Kidney glomerular epithelial cell (primary cell): ENCODE measurements at places on chromosomes 7 and 10.

DNA sequence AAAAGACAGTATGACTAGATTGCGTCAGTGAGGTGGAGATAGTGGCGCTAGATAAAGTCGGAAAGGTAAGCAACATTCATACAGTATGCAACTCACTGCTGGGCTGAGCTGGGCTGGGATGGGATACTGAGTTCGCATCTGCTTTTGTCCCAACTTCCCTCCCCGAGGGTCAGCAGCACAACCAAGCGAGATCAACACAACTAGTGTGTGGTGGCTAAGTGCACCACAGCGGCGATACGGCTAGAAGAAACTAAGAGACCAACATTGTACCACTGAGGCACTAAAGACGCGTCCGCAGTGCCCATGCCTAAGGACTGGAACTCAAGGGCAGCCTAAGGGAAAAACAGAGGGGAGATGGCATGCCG, 467 bp downstream of the EXOSC1 start:
- no peak for DNase-seq

DNA sequence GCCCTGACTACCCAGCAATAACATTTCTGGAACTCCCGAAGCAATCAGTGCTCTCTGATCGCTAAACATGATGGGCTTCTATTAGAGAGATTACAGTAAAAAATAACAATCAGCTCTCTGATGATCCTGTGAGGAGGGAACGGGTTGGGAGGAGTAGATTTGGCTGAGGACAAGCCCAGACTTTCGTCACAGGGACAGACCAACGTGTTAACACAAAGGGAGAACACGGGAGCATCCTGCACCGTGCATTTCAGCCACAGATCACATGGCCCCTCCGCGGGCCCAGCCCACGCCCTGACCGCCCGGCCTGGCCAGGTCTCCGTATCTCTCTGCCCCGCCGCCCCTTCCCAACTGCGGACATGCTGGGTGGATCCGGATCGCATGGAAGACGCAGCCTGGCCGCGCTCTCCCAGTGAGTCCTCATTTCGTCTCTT, 95.0 kb upstream of the AGBL3 start:
- peak; percentile 92 for DNase-seq

- no peak for DNase-seq
Measured at GRCh38 chr10:47347303-47347675, 874 bp upstream of the RBP3 start.

DNA sequence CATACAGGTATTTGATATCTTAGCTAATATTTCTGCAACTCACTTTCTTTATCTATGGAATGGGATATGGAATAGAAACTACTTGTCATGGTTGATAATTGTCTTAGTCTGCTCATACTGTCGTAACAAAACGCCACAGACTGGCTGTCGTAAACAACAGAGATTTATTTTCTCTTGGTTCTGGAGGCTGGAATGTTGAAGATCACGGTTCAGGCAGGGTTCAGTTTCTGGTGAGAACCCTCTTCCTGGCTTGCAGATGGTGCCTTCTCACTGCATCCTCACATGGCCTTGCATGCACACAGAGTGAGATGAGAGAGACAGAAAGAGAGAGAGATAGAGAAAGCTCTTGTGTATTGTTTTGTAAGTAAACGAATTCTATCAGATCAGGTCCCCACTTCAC, 332.7 kb upstream of the MAGI2 start:
- no peak for DNase-seq

DNA sequence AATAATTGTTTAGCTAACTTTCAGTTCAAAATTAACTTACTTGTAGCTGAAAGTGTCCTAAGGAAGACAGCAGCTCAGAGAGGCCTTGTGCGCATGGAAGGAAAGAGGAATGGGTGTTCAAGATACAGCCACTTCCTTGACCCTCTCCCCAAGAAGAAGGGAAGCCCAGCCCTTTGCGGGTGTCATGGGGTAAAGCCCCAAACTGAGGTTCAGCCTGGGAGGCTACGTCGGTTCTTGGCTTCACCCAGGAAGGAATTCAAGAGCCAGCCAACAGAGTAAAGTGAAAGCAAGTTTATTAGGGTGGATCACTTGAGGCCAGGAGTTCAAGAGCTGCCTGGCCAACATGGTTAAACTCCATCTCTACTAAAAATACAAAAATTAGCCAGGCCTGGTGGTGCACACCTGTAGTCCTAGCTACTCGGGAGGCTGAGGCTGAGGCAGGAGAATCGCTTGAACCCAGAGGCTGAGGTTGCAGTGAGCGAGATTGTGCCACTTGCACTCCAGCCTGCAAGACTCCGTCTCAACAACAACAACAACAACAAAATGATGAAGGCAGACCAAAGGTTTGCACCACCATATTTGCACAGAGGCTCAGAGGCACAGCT, 15.9 kb downstream of the GPRIN2 start:
- DNase-seq = no peak

GRCh38 chr7:16071246-16071857, 350.0 kb downstream of the CRPPA start:
- peak; percentile 59 for DNase-seq

- DNase-seq = no peak
Measured at GRCh38 chr7:132203021-132203420, 373.2 kb downstream of the PLXNA4 start.

DNA sequence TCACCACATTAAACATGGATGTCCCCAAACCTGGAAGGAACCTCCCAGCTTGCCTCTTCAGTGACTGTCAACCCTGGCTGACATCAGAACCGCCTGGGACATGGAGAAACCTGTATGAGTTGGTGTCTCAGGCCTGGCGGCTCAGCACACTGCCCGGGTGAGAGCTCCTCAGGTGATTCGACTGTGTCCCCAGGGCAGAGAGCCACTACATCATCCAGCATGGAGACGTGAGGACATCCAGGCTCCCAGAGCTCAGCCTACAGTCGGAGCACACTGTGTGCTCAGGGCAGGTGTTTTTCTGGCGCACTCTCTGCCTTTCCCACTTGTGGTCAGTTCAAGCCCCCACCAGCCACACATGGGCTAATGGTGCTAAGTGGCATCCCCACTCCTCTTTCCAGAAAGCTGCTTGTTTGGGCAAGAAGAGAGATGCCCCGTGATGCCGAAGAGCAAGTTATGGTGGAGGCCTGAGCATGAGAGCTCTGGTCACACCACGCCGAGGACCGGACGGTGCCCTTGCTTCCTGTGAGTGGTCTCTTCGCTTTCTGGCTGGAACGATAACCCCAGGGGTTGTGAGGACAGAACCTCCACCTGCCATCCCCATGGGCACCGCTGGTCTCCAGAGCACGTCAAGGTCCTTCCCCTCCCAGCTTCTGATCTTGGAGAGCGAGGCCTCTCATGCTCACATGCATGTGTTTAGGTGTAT, 38.5 kb downstream of the AMZ1 start:
- DNase-seq = no peak

GRCh38 chr7:33950047-33950714, 44.8 kb downstream of the BMPER start:
- no peak for DNase-seq
